Stimulated activated CD8-positive, alpha-beta memory T cell treated with anti-CD3 and anti-CD28 coated beads, Interleukin-2, amount 100 ng/mL, for 1 hour (primary cell): ENCODE measurements at places on chromosomes 7 and 10.
A peak's percentile ranks its signal among the peaks of the same experiment; 100 is the strongest.

- no peak for DNase-seq
Measured at GRCh38 chr10:111072232-111072631, 4.6 kb upstream of the ADRA2A start.

- DNase-seq: no peak
Measured at GRCh38 chr10:72682638-72683037, 9.3 kb upstream of the MCU start.

GRCh38 chr10:64798297-64798696 is 1277.1 kb downstream of the REEP3 start:
- no peak for DNase-seq

- DNase-seq: no peak
Measured at GRCh38 chr10:60717852-60718251, 60.4 kb upstream of the CDK1 start.

DNA sequence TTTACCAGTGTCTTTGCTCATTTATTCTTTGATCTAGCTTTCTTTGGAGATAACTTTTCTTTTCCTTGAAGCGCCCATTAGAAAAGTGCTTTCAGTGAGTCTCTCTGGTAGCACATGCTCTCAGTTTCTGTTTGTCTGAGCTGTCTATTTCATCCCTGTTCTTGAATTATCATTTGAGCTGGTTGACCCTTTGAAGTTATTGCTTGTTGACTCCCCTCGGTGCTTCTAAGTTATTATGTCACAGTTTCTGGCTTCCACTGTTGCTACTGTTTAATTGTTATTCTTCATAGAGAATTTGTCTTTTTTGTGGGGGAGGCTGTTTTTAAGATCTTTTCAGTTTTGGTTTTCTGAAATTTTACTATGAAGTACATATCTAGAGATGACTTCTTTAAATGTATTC is 11.4 kb upstream of the PRF1 start:
- DNase-seq: no peak

GRCh38 chr10:26437637-26438461 is at the start of gene APBB1IP:
Gene APBB1IP (plus strand): TSS chr10:26438341. CDS start chr10:26492327, 53,986 bp downstream.
- DNase-seq: no peak

DNA sequence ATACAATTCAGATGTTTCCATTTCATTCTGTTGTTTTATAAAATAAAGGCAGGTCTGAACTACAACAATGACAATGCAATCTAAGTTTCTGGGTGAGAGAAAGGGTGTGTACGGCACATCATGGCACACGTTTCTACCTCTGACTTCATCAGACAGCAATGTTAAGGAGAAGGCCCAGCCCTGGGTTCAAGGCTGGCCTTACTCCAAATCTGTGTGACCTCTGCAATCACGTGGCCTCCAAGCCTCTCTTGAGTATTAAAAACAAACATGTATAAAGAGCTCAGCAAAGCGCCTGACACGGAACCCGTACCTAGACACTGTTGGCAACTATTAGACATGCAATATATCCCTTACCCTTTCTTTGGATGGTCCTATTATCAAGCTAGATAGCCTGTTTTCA is 114.1 kb downstream of the LARP4B start:
- no peak for DNase-seq

DNA sequence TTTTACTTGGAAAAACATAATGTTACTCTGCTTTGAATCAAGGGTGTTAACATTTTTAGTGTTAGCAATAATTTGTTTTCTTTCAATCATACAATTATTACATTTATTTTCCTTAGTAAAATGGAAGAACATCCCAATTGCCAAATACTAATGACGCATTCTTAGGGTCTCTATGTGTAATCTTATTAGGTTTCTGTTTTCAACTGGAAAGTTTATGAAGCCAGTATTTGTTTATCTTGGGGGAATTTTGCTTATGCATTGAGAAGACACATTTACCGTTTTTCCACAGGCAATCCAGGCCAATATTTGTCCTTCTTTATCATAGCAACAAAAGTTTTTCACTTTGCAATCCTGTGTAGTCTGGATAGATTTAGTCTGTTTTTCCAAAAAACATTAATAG is 134.5 kb downstream of the CPED1 start:
- DNase-seq: no peak

- DNase-seq: peak; percentile 82
Measured at GRCh38 chr7:102433219-102434038, at the start of gene ORAI2. Gene ORAI2 (plus strand): TSS chr7:102433575. CDS start chr7:102438957, 5,382 bp downstream.

- no peak for DNase-seq
Measured at GRCh38 chr7:96187735-96188134, 134.2 kb downstream of the SLC25A13 start.

DNA sequence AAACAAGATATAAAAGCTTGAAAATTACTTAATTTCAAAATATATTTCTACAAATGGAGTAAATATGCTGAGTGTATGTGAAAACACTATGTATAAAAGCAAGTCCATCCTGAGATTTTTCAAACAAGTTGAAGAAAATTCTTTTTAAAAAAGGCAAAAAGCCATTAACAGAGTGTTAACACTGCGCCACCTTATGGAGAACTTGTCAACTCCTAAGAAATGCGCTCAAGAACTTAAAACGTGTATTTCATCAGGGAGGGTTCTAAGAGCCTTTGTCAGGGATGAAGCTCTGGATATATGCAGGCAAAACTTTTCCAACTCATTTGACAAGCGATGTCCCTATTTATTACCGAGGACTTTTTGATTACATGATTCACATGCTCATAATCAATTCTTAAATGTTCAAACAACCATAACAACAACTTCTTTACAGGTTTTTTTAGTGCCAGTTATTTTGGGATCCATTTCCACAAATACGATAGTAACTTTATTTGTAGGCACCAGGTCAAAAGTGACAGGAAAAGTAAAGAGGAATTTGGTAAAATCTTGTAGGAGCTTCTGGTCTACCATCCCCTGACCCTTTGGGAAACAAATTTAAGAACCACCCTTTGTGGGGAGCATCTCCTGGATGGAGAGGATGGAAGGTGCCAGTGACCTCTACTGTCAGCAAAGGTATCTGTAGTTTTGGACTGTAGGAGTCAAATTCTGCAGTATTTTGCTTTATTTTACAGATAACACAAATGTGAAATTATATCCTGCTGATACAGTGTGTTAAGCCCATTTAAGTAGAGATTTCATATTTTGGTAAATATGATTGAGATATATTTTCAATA is 23.2 kb downstream of the CALCR start:
- no peak for DNase-seq

GRCh38 chr10:77800738-77801266 is 125.8 kb downstream of the DLG5 start:
- DNase-seq: no peak

DNA sequence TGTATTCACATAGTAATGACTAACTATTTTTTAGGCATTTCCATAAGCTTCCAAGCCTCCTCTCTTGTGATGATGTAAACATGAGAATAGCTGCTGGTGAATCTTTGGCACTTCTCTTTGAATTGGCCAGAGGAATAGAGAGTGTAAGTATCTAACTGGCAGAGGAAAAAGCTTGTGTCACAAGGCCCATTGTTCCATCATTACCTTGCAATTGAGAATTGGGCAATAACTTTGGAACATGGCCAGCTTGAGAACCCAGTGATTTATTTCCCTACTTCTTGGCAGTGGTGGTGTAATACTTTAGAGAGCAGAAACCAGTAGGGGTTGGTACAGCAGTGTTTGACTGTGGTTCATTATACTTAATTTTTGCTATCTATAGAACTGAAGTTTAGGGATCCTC is 12.0 kb downstream of the IFRD1 start:
- no peak for DNase-seq

- DNase-seq: no peak
Measured at GRCh38 chr10:84088626-84089025, 50.7 kb upstream of the GHITM start.

- DNase-seq: no peak
Measured at GRCh38 chr10:59064080-59064692, 112.3 kb upstream of the PHYHIPL start.

DNA sequence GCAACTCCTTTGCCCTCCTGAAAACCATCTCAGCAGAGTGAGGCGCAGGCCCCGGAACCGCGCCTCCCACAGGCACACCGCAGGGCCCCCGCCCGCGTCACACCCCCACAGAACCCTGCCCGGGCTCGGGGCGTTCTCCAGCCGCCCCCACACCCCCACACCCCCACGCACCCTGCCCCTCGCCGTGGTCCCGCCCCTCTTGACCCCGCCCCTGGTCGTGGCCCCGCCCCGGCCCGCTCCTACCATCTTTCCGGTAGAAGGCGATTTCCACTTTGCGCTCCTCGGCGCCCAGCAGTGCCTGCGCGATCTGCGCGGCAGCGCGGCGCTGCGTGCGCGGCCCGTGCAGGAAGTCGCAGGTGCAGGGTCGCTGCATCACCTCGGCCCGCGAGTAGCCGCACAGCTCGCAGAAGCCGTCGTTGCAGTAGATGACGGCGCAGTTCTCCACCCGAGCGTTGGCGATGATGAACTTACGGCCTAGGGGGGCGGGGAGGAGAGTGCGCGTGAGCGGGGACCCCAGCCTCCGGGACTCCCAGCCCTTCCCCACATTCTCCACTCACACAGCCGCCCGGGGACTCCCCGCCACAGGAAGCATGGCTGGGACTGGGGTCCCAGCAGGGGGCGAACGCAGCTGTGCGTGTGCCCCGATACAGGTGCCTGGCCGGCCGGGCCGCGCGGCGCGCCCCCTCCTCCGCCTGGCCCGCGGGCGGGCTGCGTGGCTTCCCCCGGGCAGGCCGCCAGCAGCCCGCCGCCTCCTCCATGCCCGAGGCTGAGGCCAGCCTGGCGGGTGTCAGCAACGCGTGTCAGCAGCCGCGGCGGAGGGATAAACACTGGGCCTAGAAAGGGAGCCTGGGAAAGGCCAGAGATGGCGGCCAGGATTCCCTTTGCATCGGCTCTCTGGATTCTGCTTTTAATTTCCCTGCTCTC is 3.4 kb downstream of the KCNH2 start:
- DNase-seq: peak; percentile 70

DNA sequence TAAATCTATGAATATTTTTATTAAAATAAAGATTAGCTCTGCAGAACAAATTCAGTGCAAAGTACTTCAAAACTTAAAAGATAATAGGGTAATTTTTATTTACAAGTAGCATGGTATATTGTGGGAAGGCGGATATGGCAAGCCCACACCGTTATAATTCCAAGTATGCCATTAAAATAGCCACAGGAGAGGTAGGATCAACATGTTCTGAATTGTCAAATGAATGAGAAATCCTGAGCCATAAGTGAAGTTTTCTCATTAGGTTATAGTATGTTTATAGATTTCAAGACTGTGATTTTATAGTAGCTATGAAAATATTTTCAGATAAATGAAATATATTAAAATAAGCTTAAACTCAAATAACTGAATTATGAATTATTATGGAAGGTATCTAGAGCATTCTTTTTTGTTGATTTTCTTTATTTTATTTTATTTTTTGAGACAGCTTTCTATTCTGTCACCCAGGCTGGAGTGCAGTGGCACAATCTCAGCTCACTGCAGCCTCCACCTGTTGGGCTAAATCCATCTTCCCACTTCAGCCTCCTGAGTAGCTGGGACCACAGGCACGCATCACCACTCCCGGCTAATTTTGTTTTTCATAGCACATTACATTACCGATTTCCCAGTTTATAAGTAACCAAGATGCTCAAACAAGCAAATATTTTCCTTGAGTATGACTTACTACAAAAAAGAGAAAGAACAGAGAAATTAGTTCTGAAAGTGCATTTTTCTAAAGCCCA is 956.6 kb downstream of the GATA3 start:
- no peak for DNase-seq

DNA sequence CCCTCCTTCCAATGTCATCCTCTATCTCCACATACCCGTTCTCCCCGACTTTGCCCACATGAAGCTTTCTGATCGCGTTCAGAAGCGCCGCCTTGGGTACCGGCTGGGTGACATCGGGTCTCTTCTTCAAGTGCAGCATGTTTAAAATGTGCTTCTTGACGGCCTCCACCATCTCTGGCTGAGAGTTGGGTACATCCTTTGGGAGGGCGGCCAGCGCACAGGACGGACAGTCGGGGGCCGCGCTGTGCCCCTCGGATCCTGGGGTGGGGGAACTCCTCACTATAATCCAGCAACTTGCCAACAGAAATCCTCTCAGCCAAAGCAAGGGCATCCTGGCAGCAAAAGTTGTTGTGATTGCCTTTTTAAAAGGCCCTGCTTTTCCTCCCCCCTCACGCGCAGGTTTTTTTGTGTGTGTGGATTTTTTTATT is 2.8 kb downstream of the INHBA start:
- DNase-seq: no peak

DNA sequence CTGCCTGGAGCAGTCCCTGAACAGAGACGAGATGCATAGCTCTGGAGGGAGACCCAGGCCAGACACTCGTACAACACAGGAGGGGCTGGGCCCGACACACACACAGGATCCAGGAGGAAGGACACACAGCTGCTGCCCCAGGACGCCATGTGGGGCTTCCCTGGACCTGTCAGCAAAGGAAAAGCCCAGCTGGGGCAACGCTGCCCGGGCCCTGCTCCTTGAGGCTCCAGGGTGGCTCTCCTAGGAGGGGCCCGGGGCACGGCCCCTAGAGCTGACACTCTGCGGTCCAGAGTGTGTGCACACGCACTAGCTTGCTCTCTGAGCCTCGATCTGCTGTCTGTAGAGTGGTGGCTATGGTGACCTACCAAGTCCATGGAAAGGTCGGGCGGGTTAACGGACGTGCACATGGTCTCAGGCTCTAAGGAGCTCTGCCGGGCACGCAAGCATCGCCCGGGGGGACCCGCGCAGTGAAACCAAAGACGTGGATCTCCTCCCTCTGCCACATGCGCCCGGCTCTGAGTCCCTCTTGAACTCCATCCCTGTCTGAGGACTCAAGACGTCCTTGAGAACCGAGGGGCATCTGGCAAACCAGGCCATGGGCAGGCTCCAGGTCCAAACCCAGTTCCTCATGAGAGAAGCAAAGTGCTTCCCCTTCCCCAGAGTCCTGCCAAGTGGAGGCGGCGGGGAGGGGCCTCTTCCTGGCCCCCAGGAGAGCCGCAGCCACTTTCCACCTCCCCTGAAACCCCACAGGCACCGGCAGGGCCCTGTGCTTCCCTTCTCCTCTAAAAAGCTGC is 279.0 kb downstream of the ELFN1 start:
- no peak for DNase-seq

- DNase-seq: no peak
Measured at GRCh38 chr7:66542528-66543269, 86.0 kb upstream of the KCTD7 start.

GRCh38 chr10:31081937-31082840 is 50.5 kb upstream of the ZNF438 start:
- no peak for DNase-seq

GRCh38 chr10:30151581-30152389 is 92.4 kb upstream of the JCAD start:
- DNase-seq: no peak

GRCh38 chr7:74014931-74015330 is 13.0 kb upstream of the ELN start:
- DNase-seq: no peak

DNA sequence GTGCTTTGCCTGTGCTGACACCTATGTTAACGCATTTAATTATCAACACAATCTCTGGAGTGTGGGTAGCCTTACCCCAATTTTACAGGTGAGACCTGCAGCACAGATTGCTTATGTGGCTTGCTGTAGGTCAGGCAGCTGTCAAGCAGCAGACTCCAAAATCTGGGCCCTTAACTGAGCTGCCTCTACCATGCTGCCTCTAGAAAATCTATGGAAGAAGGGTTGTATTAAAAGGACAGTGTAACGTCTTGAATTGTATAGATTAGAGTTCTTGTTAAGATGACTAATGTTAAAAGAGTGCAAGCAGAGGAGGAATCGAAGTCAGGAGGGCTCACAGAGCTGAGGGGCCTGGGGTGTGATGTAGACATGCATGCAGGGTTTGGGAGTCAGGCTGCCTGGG is 1.2 kb upstream of the PON3 start:
- no peak for DNase-seq

GRCh38 chr7:30247541-30248401 is 36.6 kb upstream of the ZNRF2 start:
- no peak for DNase-seq
